ENCODE measurements at places on chromosomes 5 and 9.

DNA sequence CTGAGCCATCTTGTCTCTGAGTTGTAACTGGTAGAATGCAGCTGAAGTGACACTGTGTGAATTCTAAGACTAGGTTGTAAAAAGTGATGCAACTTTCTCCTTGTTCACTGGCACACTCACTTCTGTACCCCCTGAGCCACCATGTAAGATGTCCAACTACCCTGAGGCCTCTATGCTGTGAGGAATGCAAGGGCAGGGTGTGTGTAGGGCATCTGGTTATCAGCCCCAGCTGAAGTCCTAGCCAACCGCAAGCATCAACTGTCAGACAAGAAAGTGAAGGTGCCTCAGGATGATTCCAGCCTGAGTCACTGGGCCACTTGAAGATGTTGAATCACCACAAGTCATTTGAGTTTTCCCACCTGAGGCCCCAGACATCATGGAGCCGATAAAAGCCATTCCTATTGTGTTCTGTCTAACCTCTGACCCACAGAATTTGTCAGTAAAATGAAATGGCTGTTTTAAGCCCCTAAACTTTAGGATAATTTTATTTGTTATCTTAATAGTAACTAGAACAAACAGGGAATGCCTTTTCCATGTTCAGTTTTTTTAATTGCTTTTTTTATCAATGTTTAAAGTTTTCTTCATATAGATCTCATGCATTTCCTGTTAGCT, 18.7 kb upstream of the RHOBTB3 start:
- DNase-seq = peak; percentile 65

DNA sequence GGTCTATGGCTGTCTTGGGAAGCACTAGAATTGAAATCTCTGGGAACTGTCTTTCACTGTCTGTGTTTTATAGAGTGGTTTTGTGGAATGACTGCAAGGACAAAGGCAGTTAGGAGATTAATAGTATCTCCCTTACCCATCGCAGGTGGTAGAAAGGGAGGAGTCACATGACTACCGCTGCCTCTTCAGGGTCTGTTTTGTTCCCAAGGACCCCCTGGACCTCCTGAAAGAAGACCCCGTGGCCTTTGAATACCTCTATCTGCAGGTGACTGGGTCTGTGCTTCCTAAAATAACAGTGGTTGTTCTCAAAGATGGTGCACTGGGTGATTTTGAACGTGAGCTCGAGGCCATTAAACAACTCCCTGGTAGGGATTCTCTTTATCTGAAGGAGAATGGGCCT, 22.8 kb upstream of the TRMT10B start:
- no peak for DNase-seq

- peak; percentile 83 for DNase-seq
Observed at GRCh38 chr9:97768746-97769145, 71.6 kb upstream of the XPA start.

GRCh38 chr5:68337235-68337634, 121.7 kb downstream of the PIK3R1 start:
- DNase-seq = no peak

DNA sequence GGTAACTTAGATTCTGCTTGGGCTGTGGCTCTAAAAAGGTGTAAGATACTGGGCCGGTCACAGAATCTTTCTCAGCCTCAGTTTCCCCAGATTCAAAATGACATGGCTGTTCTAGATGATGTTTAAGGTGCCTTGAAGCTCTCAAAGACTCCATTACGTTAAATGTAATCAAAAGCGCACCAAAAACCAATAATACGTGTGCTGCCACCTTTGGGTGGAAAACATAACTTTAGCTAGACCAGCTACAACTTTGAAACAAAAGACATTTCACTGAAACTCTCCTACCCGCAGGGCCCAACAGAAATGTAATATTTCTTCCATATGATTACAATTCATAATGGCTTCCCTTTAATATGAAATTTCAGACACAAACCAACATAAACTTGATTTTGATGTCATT, 35.0 kb upstream of the PCSK5 start:
- DNase-seq = no peak

DNA sequence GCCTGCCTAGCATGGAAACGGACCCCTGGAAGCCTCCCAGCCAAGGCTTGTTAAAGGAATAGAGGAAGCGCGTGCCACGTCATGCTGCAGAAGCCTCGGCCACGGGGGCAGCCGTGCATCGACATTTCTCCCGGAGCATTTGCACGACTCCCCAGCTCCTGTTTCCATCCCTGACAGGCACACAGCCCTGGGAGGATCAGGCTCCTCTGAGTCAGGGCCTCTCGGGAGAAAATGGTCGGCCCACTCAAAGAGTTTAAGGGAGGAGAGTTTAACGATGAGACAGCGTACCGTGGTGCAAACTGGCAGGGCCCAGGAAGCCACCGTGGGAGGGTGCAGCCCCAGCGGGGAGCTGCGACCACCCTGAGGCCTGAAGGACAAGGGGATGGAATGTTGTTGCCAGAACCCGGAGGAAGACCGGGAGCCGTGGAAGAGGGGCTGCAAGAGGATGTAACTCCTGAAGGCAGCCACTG, 213.6 kb downstream of the PAX5 start:
- no peak for DNase-seq

- no peak for DNase-seq
Observed at GRCh38 chr5:157606046-157606445, 30.5 kb upstream of the ADAM19 start.

DNA sequence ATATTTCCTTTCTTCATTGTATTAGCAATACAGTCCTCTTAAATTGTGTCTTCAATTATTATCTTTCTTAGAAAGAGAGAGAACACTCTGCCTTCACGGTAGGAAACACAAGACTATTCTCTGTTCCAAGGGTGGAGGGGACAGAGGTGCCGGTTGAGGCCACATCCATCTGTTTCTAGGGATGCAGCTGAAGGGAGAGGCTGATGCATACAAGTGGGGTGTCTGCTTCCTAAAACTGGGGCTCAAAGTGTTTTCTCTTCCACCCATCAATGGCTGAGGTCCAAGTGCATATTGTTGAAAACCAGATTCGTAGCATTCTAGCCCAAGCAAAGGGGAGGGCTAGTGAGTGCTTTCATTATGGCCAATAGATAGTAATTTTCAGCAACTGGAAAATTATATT, 9.5 kb downstream of the IRX2 start:
- DNase-seq = no peak

DNA sequence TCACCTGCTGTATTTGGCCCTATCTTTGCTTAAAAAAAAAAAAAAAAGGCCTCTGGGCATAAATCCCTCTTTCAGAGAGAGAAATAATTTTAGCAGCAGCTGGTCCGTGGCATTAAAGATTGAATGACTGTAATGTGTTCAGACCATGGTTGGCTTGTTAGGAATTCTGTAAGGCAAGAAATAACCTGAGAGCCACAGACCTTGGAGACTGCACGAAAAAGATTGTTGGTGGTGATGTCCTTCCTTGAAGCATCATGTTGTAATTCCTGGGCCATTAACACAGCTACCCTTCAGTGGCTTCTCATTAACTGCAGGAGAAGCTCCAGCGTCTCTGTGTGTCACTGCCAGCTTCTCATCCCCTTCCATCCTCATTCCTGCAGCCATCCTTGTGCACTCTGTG, 79.0 kb downstream of the SGCD start:
- no peak for DNase-seq

DNA sequence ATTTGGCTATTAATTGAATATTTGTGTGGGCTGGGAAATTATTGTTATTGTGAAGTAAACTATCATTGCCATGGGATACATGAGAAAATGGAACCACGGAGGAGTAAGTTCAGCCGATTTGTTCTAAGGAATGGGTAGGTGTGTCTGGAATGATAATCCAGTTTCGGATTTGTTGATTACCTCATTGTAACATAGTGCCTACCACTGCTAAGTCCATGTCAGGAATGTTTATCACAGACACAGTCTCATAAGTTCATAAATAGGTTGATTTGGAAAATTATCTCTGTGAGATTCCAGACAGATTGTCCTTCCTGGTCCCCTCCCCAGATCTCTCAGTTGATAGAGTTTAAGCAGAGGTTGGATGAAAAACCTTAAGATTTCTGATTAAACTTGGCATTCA, 78.1 kb upstream of the MAST4 start:
- no peak for DNase-seq

GRCh38 chr9:81690251-81690851, 1.0 kb upstream of the TLE1 start:
- no peak for DNase-seq

DNA sequence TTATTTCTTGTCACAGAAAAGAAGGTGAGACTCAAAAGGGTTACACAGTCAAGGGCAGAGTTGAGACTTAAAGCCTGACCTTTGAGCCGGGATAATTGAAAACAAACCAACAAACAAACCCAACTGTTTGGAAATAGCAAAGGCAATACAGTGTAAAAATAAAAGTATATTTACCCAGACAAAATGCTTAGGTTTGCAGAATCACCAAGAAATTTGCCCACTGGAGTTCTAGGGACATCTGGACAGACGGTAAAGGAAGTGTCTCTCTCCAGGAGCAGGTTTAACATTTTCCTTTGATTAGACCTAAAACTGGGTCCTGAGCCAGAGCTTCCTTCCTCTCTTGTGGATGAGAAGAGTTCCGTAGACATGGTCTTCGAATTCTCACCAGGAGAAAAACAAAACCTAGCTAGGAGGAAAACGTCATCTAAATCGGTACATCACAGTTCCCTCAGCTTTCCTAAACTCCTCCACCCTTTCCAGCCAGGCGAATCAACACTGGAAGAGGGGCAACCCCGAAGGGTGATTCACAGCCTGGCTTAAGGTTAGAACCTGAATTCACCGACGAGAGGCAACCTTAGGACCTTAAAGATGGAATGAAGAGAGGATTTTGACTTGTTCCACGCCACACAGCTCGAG, 673 bp downstream of the CDC25C start:
- DNase-seq = no peak

DNA sequence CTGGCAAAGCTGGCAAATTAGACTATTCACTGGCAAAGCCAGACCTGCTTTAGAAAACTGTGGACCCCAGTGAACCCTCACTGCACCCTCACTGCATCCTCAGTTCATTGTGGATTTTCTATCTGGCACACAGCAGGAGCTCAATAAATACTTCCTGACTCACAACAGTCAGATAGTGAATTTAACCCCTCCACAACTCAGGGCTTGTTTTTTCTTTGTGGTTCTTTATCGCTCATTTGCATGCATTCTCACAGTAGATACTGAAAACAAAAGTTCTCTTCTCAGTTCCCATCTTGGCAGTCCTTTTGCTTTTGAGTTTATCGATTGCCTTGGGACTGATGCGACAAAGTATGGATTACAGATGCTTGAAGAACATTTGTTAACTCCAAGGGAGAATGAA, 99.8 kb downstream of the ACTL7B start:
- no peak for DNase-seq

DNA sequence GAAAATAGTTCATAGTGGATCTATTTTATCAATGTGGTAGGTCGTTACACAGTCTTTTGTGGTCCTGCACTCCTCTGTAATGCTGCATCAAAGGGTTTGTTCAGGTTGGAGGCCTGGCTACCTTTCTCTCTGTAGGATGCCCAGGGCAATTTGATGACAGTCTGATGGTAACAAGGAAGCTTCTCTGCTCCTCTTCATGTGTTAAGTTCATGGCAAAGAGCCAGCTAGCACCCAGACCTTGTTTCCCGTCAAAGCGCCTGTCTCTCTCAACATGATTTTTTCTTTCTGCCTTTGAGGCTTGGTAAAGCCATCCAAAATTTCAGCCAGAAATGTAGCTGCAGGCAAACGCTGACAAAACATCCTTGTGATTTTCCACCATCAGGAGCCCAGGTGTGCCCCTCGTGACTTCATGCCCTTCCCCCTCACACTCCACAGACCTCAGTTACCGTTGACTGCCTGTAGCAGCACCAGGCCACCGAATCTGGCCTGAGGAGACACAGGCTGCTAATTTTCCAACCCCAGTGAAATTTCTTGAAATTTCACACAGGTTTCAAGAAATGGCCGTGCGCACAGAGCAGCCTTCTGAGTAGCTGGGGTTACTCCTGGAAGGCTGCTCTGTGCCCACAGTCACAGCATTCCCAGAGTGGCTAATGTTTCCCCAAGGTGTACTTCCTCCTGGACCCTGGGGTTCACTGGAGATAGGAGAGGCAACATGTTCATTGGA, 292.7 kb downstream of the CWC27 start:
- DNase-seq = no peak

DNA sequence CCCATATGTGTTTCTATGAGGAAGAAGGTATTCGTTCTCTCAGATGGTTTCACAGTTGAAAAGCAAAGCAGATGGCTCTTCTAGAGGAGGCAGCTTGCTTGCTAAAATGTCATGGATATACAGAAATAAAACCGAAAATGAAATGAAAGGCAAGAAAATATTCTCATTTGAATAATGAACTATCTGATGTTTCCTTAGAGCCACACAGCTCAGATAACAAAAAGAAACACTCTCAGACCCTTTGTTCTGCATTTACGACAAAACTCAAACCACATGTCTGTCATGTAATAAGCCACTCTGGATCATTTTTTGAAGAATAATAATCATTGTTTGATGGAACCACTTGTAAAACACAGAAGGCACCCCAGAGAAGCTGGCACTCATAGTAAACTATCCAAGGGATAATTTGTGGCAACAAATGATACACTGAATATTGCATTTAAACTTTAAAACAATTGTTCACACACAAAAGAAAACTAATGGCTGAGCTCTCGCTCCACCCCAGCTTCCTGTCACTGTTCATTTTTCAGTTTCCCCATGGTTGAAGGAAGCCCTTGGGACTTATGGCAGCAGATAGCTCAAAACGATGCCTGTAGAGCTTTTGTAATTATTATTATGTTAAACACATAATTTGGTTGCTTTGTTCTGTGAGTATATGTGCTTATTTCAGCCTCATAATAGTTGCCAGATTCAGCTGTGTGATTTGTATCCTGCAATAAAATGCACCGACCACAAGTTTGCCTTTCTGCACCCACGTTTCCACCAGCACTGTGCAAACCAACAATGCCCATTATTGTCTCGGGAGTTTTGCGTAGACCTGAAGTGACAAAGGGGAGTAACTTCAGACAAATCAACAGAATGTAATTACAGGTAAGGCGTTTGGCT, 256.0 kb downstream of the TMEM167A start:
- no peak for DNase-seq

GRCh38 chr9:27152405-27152718, 43.3 kb downstream of the TEK start:
- no peak for DNase-seq

DNA sequence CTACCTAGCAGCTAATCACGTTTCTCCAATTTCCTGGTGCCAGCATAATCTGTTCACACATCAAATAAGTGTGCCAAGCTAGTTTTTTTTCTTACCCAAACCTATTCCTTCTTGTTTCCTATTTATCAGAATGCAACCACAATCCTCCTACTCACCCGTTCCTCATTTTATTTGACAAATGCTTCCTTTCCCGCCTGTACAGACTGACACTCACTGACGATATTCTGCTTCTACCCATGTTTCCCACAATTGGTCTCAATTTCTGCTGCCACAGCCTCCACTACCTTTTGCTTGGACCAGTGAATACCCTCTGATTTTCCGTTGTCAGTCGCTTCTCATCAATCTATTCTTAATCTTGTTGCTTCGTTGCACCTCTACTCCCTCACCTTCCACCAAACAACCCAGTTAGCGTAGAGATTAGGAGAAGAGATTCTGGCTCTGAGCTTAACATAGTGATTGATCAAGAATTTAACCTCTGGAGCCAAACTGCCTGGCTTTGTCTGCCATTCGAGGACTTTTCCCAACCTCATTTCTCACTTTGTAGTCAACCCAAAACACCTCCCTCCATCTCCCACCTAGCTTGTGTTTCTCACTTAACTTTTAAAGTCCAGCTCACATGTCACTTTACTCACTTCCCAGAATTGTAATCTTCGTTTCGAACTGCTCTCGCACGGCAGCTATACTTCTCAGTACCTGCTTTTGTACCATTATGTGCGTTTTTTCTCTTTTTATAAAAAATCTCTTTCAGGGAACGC, 729 bp upstream of the TMEM38B start:
- DNase-seq = peak; percentile 4

- no peak for DNase-seq
Observed at GRCh38 chr5:167171056-167171455, 1120.4 kb upstream of the WWC1 start.

GRCh38 chr9:127934986-127935385, 2.7 kb downstream of the DPM2 start:
- DNase-seq = no peak
